ENCODE measurements at places on chromosomes 6 and 20. TPM values are rescaled to one million over a fixed set of nuclear protein-coding genes. Genes with fewer than 3 reads are reported as not detected.

The SMIM26 gene
- 138 TPM for polyA plus RNA-seq

The DSP gene
- 3.6 TPM for polyA plus RNA-seq

The SPDEF gene
- not detected for polyA plus RNA-seq

The AAR2 gene
- polyA plus RNA-seq, result 33.6 TPM

The SLC32A1 gene
- polyA plus RNA-seq, result not detected

The UNC93A gene
- polyA plus RNA-seq, result not detected

The SALL4 gene
- 0.57 TPM for polyA plus RNA-seq

The GRIK2 gene
- polyA plus RNA-seq, result 12.8 TPM

The GNAS gene
- polyA plus RNA-seq, result 765 TPM

The PTGIS gene
- polyA plus RNA-seq, result 8.1 TPM

The CABLES2 gene
- 4.9 TPM for polyA plus RNA-seq

The XKR7 gene
- not detected for polyA plus RNA-seq

The NKAIN2 gene
- polyA plus RNA-seq, result not detected

The IRF4 gene
- polyA plus RNA-seq, result not detected

The PKIB gene
- 8.1 TPM for polyA plus RNA-seq

The LHFPL5 gene
- polyA plus RNA-seq, result not detected

The ZNF334 gene
- polyA plus RNA-seq, result 4.0 TPM

The KIAA1755 gene
- 3.5 TPM for polyA plus RNA-seq

The OPRM1 gene
- polyA plus RNA-seq, result not detected

Measured in AG04450 (cell line).